ENCODE measurements at places on chromosomes 2 and 18.

DNA sequence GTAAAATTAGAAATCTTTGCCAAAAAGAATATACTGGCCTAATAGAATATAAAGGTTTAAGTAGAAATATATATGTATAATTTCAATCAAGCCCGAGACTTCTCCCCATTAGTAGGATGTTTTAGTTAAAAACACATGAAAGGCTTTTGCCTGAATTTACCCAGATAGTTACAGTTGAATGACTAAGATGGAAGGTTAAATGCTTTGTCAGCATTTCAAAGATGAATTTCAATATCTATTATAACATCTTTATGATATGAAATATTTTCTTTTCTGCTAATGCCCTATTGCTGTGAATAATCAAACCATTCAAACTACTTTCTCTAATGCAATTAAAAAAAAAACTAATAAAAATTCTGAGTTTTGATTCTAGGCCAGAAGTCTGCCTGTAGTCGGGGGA, 18.0 kb upstream of the ABCA12 start:
- DNase-seq, result no peak

- DNase-seq, result no peak
Measured at GRCh38 chr2:67212203-67212602, 184.9 kb upstream of the ETAA1 start.

DNA sequence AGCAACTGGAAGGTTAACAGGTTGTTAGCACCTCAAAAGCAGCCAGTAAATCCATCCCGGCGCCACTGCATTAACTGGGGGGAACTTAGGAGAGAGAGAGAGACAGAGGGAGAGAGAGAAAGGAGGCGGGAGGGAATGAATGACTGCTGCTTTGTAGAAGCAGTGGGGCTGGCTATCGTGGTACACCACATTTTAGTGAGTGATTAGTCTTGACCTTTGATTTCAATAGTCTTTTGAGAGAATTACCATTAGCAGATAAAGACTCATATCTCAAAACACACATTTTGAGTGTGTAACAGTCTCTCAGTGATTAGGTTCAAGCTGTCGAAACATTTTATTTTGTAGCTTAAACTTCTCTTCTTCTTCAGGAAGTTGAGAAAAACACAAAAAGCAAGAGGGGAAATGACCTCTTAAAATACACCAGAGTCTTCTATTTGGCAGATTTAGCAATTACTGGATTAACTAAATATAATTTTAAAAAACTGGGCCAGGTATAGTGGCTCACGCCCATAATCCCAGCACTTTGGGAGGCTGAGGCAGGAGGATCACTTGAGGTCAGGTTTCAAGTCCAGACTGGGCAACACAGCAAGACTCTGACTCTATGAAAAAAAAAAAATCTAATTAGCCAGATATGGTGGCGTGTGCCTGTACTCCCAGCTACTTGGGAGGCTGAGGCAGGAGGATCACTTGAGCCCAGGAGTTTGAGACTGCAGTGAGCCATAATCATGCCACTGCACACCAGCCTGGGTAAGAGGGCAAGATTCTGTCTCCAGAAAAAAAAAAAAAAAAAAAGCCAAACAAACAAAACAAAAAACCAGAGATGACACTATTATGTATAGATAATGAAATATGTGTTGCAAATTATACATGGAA, 22.0 kb upstream of the PNO1 start:
- no peak for DNase-seq

- DNase-seq, result no peak
Measured at GRCh38 chr18:37871561-37871960, 306.0 kb upstream of the CELF4 start.

DNA sequence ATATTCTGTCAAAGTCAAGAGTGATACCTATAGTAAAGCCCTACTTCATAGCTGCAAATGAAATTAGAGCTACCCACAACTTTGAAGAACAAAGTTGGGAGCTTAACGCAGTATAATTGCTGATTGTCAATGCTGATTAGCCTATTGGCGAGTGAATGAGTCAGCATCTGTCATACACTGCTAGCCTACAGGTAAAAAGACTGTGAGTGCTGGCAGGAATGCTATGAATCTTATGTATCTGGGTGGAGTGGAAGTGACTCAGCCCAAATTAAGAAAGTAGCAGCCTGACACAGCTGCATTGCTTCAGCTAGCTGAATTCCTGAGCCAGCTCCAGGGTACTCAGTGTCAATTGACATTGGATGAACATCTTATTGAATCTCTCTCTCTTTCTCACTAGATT, 179.4 kb upstream of the DCC start:
- no peak for DNase-seq

DNA sequence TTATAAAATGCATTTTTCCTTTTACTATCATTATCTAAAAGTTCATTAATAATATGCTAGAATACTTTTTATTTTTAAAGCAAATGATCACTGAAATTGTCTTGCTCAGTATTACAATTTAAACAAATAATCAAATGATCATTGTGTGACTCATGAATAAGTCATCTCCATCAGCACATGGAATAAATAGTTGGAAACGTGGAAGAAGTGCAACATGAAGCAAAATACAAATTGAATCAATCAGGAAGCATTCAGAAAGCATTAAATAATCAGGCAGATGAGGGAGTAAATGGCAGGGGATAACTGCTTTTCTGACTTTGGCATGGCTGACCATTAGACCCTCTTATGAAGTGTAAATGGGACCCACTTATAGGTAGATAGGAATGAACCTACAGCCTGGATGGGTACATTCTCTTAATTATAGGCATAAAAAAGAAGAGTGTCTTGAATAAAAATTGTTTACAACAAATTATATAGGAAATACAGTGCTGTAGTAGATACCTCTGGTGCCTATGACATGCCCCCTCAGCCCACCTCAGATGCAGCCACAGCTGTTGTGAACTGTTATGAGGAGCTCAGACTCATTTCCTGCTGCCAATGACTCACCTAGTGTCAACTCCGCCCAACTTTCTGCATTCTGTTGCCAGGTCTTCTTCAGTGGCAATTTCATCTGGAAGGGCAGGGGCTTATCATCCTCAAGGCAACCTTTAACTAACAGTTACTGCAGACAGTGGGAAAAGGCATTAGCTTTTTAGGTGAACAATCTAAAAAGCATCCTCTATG, 936.0 kb downstream of the TRIB2 start:
- DNase-seq, result no peak

DNA sequence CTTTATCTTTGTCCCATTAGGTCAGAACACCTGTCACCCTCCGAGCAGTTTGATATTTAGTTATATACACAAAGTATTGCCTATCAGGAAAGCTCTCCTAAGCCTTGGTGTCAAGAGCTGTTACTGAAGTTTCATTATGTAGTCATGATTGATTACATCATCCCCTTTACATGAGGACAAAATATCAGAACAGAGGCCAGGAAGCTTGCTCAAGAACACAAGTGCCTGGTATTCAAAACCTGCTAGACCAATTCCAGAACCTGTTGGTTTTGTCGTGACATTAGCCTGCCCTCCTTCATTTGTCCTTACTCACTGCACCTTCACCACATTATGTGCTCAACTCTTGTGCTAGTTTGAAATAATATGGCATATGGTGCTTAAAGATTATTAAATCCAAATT, 377.1 kb downstream of the CDH19 start:
- DNase-seq, result no peak

GRCh38 chr2:160294339-160294803, 94.3 kb upstream of the ITGB6 start:
- peak; percentile 36 for DNase-seq

DNA sequence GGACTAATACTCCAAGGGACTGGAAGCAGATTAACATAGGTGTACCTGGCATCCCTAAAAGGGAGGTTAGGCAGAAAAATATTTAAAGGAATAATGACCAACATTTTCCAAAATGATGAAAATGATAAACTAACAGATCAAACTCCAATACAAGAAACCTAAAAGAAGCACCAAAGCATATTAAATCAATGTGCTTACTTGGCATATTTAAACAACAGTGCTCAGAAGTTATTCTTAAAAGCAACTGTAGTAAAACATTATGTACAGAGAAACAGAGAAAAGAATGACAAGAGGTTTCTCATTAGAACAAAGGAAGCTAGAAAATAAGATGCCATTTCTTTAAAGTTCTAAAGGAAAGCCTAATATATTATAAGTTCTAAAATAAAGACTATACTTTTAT, 947.3 kb upstream of the TMEFF2 start:
- no peak for DNase-seq

DNA sequence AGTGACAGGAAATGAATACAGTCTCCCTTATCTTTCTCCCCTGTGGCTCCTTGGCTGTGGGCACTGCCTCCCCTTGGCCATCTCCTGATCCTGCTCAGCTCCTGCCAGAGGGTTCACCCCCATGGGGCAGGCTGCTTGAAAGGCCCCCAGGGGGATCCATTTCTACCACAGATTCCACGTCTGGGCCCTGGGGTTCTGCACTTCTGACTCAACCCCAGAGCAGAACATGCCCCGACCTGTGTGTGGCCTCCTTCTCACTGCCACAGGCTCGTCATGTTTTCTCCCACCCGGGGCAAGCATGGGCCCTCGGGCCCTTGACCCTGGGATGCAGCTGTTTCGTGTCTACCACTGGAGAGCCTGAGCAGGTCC, 122.2 kb downstream of the ACKR3 start:
- no peak for DNase-seq

- DNase-seq, result no peak
Measured at GRCh38 chr2:55047677-55048299, 2.5 kb downstream of the RTN4 start.

- DNase-seq, result no peak
Measured at GRCh38 chr2:230325316-230326243, 1.4 kb upstream of the SP140L start.

DNA sequence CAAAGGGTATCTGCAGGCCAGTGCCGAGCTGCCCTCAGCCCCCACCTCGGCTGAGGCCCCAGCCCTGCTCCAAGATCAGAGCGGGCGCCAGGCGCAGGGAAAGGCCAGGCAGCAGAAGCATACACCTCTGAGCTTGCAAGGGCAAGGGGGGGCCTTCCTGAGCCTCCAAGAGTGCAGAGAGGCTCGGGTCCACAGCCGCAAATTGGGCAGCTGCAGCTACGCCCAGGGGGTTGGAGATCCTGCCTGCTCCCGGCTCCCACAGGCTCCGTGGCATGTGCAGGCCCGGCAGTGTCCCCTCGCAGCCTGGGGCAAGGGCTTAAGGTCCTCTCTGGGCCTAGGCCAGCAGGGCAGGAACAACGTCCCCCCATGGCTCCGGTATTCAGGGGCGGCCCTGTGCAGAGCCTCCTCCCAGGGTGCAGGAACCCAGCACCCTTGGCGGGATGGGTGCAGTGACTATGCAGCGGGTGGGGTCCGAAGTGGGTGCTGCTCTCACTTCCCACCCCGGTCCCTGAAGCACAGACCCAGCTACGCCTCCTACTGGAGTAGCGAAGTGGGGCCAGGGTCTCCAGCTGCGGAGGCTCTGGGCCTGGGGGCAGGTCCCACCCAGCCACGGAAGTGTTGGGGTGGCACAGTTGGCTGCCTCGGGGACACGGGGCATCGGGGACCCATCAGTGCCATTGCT, 120.2 kb upstream of the TMEFF2 start:
- DNase-seq, result no peak

- DNase-seq, result no peak
Measured at GRCh38 chr18:25186871-25187270, 165.1 kb downstream of the ZNF521 start.

- DNase-seq, result no peak
Measured at GRCh38 chr18:59842947-59843346, 56.8 kb upstream of the PMAIP1 start.

DNA sequence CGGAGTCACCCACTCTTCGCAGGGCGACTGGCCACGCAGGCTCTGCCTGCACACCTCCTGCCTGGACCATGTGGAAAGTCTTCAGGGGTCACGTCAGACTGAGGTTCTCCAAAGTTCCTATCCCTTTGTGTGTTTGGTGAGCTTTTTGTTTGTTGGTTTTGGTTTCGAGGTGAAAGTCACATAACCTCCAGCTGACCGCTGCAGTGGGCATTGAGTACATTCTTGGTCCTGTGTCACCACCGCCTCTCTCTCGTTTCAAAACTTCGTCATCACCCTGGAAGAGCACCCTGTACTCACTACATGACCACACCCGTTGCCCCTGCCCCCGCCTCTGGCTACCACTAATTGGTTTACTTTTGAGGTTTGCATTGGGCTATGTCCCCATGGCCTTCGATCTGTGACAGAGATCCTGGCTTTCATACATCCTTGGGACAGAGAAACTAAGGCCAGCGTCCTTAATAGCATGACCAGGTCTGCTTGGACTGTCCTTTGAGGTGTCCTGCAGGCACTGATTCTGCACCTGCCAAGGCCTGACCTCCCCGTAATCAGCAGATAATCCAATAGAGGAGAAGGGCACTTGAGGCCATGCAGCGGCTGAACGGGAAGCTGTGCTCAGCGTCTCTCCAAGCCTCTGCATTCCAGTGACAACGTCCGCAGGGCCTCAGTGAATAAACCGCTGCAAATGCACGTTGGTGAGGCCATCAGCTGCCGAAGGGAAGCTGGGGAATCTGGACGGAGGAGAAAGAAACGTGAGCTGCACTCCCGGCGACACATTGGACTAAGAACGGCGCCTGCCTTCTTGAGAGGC, 46.8 kb downstream of the SH3BP4 start:
- DNase-seq, result no peak

- DNase-seq, result no peak
Measured at GRCh38 chr2:52054824-52055223, 1022.9 kb upstream of the NRXN1 start.

- DNase-seq, result no peak
Measured at GRCh38 chr2:191656792-191657191, 21.1 kb upstream of the NABP1 start.

GRCh38 chr2:58054264-58054663, 7.7 kb downstream of the VRK2 start:
- no peak for DNase-seq

DNA sequence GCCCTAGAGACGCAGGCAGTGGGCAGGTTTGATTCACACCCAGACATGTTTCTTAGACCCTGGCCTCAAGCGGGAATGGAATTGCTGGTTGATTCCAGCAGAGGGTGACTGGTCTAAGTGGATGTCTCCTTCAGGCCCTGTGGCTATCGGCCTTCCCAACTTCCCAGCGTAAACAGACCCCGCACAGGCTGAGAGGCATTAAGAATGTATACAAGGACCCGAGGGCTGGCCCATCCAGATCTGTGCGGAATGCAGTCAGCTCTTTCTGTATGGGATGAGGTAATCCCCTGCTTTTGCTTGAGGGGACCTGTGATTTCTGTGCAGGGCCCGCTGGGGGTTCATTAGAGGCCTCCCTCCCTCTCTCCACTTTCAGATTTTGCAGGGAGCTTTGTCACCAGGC, 6.5 kb downstream of the ACKR3 start:
- DNase-seq, result no peak

DNA sequence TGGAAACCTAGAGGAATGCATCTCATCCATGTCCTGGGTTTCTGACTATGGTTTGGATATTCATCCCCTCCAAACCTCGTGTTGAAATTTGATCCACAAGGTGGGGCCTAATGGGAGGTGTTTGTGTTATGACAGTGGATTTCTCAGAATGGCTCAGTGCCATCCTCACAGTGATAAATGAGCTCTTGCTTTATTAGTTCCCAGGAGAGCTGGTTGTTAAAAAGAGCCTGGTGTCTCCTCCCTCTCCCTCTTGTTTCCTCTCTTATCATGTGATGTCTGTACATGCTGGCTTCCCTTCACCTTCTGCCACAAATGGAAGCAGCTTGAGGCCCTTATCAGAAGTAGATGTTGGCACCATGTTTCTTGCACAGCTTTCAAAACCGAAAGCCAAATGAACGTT, 424.3 kb downstream of the DCC start:
- DNase-seq, result peak; percentile 28

GRCh38 chr2:42768706-42769256, 4.8 kb upstream of the OXER1 start:
- DNase-seq, result no peak
